Muscle of leg (tissue), 16 donors: ENCODE measurements at places on chromosomes 12 and 14.
A peak's percentile ranks its signal among the peaks of the same experiment; 100 is the strongest.

- DNase-seq, result no peak
Observed at GRCh38 chr12:113277511-113277910, 56.2 kb downstream of the TPCN1 start.

GRCh38 chr12:130981074-130981742 lies 27.5 kb downstream of the ADGRD1 start:
- DNase-seq, result no peak

DNA sequence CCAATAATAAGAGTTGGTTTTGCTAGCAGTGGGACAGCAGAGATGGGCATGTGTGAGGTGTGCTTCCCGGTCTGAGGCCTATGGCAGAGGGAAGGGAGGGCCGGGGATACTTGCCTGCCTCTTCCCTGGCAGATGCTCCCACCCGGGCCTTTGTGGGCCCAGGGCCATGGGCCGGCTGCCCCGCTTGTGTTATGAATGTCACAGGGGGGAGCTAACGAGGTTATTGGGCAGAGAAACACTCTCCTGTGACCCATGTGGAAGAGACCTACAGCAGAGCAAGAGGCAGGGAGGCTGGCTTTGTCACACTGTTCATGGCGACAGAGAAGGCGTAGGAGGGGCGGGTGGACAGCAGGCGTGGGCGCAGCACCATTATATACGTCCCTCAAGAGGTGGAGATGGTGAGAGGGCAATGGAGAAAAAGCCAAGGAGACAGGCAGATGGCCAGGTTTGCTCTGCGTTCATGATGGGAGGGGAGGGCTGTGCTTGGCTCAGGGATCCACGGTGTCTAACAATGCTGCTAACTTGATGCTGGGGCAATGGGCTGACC lies 13.3 kb downstream of the CCND2 start:
- no peak for DNase-seq

- DNase-seq, result no peak
Observed at GRCh38 chr14:92968291-92969020, 45.5 kb downstream of the CHGA start.

DNA sequence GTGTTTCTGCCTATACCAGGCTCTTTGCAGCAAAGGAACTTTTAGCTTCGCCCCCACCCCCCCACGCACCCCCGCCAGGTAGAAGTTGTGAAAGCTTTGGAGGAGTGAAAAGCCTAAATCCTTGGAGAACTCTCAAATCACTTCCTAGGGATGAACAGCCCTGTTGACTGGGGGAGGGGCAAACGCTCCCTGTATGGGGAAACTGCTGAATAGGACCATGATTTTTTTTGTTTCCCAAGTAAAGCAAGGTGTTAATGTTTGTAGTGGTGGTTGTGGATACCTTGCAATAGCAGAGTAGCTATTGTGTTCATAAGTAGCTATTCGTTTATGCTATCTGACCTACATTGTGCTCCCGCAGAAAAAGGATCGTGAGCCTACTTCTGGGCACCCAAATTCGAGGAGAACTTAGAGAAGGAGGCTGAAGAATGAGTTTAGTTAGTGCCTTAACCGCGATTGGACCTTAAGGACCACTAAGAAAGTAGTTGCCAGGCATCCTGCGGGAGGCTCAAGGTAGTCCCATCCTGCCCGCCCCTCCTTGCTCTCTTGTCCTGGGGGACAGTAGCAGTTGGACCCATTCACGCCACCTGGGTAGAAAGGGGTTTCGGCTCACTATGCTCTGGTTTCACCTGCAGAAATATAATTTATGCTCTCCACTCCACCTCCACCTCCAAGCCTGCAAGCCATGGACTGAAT lies 901 bp upstream of the NFKBIA start:
- no peak for DNase-seq

DNA sequence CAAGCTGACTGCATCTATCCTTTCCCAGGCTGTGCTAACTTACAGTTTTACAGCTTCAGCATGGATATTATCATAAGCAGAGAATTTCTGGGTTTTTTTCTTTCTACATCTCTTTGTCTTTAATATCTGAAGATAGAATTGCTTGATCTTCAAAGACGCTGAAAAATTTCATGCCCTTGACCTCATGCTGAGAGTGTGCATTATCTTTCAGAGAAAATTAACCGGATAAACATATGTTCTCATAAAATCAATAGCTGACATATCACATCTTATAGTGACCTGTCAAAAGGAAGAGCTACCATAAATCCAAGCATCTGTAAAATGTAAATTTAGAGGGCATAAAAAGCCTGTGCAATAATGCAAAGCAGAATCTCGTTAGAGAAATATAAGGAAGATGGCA lies 1704.1 kb upstream of the FLRT2 start:
- DNase-seq, result no peak

GRCh38 chr12:97756741-97757140 lies 294.1 kb downstream of the RMST start:
- DNase-seq, result peak; percentile 4

DNA sequence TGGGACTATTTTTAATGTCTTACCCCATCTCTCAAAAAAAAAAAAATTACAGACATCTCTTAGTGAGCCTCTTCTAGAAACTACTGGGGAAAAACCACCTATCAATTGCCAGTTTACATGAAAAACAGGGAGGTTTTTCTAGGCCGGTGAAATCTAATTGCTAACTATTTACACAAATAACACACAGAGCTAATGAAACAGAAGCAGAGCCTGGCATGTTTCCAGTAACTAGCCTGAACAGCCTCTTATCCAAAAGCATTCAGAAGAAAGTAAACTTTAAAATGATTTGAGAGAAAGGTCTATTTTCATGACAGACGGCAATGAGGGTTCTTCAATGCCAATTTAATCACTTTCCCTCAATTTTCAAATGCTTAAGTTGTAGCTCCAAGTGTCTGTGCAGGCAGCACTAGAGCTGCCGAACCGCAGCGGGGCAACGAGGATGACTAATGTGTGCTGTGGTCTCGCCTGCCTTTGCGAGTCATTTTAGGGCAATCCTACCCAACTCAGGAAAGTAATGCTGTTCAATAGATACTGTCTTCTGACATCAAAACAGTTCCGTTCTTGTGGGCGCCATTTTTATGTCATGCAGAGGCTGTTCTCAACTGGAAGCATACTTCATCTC lies 84.6 kb downstream of the SETD3 start:
- DNase-seq, result no peak

- DNase-seq, result peak; percentile 10
Observed at GRCh38 chr12:97616946-97617345, 154.3 kb downstream of the RMST start.
